ENCODE measurements at places on chromosomes 13 and 19.

DNA sequence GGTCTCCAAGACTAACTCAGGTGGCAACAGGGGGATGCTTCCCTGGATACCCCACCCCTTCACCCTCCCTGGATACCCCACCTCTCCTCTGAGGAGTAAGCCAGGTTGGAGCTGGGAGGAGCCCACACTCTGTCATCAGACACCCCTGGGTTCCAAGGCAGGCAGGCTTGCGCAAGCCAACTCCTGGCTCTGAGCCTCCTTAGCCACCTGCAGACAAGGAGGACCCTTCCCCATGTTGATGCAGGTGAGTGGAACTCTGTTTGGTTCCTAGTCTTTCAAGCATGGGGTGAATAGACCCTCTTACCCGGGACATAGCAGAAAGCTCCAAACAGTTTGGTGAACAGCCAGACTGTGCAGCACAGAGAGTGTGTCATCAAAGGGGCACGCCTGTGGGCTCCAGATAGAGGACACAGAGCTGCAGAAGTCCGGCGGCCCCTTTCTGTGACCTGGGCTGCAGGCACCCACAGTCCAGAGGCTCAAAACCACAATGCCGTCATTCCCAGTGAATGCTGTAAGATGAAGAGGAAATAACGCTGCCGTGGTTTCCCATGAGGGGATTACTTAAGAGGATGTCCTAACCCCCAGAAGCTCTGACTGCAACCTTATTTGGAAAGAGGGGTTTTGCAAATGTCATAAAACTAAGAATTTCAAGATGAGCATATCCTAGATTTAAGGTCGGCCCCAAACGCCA lies 12.1 kb upstream of the HAS1 start:
- DNase-seq, result no peak

DNA sequence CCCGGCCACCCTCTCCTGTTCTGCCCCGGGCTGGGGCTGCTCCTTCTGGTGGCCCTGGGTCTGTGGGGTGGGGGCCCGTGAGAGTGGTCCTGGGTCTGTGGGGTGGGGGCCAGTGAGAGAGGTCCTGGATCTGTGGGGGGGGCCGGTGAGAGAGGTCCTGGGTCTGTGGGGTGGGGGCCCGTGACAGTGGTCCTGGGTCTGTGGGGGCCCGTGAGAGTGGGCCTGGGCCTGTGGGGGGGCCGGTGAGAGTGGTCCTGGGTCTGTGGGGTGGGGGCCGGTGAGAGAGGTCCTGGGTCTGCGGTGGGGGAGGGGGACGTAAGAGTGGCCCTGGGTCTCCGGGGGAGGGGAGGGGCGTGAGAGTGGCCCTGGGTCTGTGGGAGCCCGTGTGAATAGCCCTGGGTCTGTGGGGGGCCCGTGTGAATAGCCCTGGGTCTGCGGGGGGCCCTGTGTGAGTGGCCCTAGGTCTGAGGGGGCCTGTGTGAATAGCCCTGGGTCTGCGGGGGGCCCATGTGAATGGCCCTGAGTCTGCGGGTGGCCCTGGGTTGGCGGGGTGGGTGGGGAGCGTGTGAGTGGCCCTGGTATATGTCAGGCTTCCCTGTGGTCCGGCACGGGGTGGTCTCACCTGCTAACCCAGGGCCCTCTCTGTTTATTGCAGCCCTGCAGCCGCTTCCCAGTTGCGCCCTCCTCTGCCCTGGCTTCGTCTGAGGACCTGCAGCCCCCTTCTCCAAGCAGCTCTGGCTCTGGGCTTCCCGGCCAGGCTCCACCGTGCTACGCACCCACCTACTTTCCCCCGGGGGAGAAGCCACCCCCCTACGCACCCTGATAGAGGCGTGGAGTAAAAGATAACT lies 52.3 kb downstream of the TMEM255B start:
- no peak for DNase-seq

DNA sequence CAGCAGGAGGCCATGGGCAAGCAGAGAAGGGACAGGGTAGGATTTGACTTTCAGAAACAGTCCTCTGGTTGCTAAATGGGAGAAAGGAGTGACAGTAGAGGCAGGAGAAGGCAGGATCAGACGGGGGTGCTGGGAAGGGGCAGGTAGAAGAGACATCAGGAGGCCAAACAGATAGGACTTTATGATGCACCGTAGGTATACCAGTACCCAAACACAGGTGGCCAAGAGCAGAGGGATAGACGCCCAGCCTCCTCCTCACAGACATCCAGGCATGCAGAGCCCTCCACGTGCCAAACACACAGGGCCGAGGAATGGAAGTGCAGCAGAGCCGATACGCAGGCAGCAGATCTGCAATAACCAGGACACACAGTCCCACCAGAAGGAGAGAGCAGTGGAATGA lies 1.3 kb upstream of the AXL start:
- DNase-seq, result no peak

DNA sequence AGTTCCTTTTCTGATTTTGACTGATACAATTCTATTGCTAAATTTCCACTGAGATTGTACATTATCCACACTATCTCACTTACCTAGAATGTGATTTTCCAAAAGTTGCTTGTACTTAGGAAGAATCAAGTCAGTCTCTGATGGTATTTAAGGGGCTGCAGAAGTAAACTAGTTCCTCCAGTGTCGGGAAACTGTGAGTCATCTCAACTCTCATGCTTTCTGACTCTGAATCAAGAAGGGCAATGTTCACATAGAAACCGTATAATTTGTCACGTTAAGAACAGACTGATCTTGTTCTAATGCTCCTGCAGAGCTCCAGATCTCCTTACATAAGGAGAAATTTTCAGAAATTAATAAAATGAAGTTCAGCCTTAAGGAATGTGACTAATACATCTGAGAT lies 369.3 kb downstream of the KLF5 start:
- no peak for DNase-seq

DNA sequence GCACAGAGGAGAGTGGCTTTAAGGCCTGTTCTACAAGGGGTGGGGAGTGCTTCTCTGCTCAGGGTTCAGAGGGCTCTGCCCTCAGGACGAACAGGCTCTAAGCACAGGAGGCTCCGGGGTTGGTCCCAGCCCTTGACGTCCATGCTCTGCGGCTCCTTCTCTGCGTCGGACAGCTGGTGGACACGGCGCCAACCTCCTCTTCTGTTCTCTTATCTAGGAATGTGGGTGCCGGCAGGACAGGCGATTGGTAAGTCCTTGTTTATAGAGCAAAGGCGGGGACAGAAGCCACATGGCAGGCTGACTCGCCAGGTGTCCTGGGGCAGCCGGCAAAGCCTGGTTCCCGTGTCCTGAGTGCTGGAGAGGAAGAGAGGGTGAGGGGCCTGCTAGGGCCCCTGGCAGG lies 8.4 kb upstream of the RPS15 start:
- DNase-seq, result no peak

GRCh38 chr13:37390735-37391134 lies 207.8 kb downstream of the POSTN start:
- no peak for DNase-seq

GRCh38 chr19:21092109-21092508 lies 10.1 kb downstream of the ZNF714 start:
- DNase-seq, result no peak

DNA sequence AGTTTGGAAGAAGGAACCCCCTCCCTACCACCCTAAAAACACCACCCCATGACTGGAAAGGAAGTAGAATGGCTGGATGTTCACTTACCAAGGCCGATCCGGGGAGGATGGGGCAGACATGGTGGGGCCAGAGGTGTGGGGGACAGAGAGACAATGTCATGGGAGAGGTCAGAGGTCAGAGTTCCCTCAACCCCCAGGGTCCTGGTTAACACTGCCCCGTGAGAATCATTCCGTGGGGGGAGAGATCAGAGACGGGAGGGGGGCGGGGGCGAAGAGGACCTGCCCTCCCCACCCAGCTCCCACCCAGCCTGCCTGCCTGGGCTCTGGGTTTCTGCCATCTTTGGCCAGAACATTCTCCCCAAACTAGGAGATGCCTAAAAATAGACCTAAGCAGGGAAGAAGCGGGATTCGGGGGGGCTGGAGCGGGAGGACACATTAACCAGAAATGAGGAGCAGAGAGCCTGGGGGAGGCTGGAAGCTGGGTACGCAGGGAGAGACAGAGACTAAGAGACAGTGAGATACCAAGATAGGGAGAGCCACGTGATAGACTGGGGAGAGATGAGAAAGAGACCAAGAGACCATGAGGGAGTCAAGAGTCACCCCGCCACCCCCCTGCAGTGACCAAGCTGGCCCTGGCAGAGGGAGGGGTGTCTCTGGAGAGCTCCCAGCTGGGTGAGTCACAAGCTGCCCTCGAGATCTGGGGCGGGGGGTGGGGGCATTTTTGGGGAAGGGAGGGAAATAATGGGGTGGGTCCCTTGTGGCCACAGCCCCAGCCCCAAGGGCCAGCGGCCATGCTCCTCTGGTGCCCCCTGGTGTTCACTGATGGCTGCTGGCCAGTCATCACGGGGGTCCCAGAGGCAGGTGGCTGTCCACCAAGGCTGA lies 6.1 kb upstream of the KANK2 start:
- peak; percentile 7 for DNase-seq

DNA sequence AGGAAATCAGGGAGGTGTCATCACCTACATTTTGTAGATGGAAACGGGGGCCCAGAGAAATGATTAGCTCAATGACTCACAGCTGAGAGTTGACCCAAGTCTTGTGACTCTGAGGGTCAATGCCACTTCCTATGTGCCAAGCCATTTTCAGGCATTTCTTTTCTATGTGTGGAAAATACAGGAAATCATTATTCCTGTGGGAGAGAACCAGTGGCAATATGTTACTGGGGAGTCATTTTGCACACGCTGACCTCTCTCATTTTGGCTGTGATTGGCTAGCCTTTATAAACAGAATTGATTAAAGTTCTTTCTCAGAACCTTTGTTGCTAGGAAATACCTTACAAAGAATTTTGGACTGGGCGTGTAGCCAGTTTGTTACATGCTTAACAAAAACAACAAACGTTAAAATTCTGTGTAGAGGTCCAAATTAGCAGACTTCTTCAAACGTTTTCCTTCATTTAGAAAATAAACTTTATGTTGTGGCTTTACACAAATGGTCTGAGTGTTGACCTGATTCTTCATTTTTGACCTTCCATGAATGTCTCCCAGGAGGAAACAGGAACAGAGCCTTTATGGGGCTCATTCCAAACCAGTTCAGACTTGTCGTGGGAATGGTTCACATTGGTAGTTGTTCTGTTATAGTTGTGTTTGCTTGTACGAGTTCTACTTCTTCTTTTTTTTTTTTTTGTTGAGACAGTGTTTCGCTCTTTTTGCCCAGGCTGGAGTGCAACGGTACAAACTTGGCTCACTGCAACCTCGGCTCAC lies 11.4 kb downstream of the PCCA start:
- DNase-seq, result no peak

DNA sequence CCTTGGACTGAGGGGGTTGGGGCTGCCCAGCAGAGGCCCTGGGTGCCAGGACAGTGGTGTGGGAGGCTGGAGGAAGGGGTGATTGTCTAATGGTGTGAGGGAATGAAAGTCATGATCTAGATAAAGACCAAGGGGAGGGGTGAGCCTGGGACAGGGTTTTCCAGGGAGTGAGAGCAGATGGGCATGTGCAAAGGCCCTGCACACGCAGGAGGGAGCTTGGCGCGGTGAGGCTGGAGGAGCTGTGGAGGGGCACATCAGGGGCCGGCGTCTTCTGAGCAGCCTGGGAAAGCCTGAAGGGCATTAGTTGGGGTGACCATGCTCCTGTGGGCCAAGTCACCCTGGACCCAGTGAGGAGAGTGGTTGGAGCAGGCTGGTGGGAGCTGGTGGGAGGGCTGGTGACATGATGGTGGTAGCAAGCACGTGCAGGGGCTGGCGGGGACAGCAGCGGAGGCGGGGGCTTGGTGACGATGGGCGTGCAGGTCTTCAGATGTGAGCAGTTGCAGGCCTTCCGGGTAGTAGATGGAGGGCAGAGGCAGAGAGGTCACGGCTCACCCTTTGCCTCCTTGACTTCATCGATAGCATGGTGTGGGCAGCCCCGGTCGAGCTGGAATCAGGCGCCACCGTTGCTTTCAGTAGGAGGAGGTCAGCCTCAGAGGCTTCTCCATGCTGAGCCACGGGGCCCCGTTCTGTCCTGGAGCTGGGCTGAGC lies 20.2 kb upstream of the F2RL3 start:
- DNase-seq, result no peak

DNA sequence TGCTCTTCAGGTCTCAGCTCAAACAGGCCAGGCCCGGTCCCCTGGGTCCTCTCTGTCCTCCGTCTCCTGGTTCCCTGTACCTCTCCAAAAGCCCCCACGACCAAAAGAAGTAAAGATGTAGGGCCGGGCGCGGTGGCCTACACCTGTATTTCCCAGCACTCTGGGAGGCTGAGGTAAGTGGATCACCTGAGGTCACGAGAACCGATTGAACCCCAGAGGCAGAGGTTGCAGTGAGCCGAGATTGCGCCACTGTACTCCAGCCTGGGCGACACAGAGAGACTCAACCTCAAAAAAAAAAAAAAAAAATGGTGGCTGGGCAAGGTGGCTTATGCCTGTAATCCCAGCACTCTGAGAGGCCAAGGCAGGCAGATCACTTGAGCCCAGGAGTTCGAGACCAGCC lies 22.0 kb upstream of the BCL3 start:
- no peak for DNase-seq

DNA sequence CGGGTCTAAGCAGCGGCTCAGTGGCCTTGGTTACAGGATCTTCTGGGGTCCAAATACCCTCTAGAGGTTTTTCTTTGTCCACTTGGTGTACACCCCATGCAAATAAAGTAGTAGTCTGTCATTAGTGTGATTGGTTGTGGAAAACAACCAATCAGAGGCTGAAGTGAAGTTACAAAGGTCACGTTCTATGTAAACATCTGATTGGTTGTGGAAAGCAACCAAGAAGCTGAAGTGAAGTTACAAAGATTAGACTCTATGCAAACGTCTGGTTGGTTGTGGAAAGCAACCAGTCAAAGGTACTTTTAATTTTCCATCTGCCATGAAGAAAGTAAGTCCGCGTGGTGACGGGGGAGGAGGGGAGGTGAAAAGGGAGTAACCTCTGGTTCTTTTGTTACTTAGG lies 790.9 kb downstream of the UQCRFS1 start:
- DNase-seq, result no peak

- no peak for DNase-seq
These were observed 50.9 kb downstream of the TPT1 start for GRCh38 chr13:45289936-45290563.

DNA sequence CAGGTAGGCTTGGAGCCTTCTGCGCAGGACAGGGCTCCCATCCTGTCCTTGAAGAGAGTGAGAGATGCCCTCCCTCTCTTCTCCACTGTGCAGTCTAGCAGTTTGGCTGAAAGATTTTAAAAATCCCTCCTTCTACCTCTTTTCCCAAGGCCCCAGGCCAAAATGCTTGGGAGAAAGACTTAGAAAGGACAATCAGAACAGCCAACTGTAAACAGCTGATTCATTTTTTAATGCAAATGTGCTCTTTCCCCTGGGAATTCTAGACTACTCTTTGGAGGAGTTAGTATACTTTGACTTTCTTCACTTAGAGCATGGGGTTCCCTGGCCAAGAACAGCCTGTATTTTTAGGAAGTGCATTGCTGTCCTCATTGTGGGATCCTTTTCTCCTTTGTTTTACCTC lies 398.9 kb downstream of the GPC6 start:
- no peak for DNase-seq
